Activated CD4-positive, alpha-beta T cell treated with anti-CD3 and anti-CD28 coated beads, Interleukin-2, Interleukin-6, amounts not matched to agents 100 ng/mL and 50 ng/mL, durations not matched to agents 16 hours and 8 hours (primary cell): ENCODE measurements at places on chromosomes 12 and 14.

- DNase-seq, result no peak
Observed at GRCh38 chr12:13130981-13131380, 27.5 kb upstream of the GSG1 start.

DNA sequence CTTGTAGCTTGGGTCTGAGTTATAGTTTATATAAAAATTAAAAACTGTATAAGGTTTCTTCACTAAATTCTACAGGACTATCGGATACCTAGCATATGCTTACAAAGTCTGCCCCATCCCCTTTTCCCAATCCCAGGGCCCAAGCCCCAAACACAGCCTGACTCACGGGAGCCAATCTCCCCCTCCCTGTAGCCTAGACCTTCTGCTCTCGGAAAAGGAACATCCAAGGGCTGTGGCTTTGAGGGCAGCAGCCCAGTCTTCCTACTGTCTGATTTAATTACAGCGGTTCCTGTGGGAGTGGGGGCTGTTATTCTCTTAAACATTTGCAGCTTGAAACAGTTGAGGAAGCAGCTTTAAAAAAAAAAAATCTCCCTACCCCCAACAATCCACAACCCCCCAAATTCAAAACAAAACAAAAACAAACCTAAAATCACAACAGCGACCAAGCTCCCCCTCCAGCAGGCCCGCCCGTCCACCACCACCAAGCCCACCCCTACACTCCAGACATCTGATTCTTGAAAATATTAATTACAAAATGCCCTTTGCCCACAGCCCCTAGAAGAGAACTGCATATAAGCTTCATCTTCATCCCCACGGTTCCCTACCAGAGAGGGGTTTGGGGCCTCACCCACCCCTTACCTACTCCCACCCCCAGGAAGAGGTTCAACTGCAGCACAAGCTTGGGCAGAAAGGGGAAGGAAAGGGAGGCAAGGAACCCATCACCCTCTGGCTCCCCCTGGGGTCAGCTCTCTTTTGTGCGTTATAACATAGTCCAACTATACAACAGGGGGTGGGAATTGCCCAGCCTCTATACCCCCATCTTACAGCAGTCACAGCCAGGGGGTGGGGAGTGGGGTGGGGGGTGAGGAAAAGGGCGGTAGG, 1.1 kb upstream of the PRKAG1 start:
- peak; percentile 61 for DNase-seq

- DNase-seq, result peak; percentile 67
Observed at GRCh38 chr12:24730489-24730896, 218.4 kb downstream of the BCAT1 start.

DNA sequence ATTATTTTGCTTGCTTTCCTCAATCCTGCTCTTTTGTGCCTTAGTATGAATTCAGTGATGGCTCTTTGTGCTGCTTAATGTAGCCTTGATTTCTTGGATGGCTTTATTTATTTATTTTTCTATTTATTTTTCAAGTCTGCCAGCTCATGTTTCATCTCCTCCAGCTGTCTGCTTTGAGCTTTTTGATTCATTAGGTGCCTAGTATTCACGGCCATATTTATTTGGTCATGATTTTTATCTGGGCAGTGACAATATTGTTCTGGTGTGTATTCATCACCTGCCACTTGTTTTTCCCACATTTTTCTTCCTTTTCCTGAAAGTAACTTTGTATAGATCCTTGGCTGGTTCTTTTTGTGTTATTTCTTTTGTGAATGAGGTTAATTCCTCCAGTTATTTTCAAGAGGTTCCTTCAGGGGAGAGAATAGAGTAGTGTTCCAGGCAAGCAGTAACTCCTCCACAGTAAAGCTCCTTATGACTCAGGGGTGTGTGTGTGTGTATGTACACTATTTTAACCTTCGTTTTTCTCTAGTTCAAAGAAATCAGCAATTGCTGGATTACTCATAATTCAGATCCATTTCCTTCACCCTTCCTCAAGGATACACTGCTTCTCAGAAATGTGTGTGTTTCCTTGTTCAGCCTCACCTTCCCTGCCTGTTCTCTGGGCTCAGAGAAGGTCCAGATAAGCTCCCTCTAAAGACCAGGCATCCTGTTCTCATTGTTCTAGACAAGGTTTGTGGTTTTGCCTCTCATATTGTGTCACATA, 51.6 kb upstream of the PMCH start:
- DNase-seq, result no peak

- no peak for DNase-seq
Observed at GRCh38 chr14:34538871-34539406, 562 bp downstream of the EAPP start.
